Vagina (tissue), 2 donors: ENCODE measurements at places on chromosomes 6 and 20. TPM values are rescaled to one million over a fixed set of nuclear protein-coding genes. Genes with fewer than 3 reads are reported as not detected.

The DOP1A gene
- 33.1 TPM for total RNA-seq

The SKIC2 gene
- total RNA-seq: 35.4 TPM

The SIRPB2 gene
- 2.9 TPM for total RNA-seq

The RAB44 gene
- 0.49 TPM for total RNA-seq

The UNC5CL gene
- 0.25 TPM for total RNA-seq

The SLC17A3 gene
- total RNA-seq: not detected

The PEX6 gene
- 19.6 TPM for total RNA-seq

The DYNLT2 gene
- total RNA-seq: 3.2 TPM

The NR2E1 gene
- total RNA-seq: not detected

The KIAA1755 gene
- total RNA-seq: 2.7 TPM

The BHLHE23 gene
- not detected for total RNA-seq
